ENCODE measurements at places on chromosomes 4 and X. TPM values are rescaled to one million over a fixed set of nuclear protein-coding genes. Genes with fewer than 3 reads are reported as not detected.

GRCh38 chr4:105520819-105521790, 31.3 kb upstream of the ARHGEF38 start:
- H3K27me3 ChIP-seq = peaks cover 9% of the 10 kb centered on the region
- H3K4me1 ChIP-seq = no peaks in the 10 kb centered on the region
- no peak overlapping the region for H3K27ac ChIP-seq
- no peak overlapping the region for H3K4me3 ChIP-seq

DNA sequence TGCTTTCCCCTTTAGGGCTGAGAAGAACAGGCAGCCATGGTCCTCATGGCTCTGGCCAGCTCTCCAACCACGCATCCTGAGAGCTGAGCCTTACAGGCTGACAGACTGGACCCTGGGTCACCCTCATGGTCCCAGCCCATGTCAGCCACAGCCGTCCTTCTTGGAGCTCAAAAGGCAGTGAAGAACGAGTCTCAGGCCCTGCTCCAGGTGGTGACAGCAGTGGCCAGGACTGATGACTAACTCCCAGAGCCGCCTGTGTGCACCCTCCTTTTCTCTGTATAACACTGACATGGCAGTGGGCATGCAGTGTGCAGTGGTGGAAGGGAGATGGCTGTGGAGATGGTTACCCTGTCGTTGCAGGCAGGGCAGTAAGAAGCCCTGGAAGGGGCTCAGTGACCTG, 10.3 kb upstream of the DUSP9 start:
- no peaks in the 10 kb centered on the region for H3K36me3 ChIP-seq
- H3K4me1 ChIP-seq = peaks cover 3% of the 10 kb centered on the region
- no peak overlapping the region for H3K27ac ChIP-seq
- no peak overlapping the region for H3K4me3 ChIP-seq
- H3K27me3 ChIP-seq = peaks cover 11% of the 10 kb centered on the region

DNA sequence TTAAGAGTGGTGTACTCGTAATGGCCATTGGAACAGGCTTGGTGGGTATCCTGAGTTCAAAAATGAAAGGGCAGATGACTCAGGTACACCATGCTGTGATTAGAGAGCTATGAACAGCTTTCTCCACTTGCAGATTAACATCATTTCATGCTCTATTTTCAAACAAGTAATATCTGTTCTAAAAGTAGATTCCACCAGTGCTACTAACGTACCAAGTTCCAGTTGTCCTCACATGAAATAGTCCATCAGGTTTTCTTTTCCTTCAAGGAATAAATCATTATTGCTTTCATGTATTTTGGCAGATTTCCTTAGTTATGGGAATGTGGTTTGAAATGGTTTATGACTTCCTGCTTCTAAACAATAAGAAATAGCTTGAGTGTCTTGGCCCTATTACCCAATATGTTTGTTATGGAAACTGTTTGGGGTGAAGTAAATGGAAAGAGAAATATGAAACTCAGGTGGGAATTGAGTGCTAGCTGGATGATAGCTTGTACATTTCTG, 49.9 kb downstream of the PCDH7 start:
- H3K36me3 ChIP-seq = no peaks in the 10 kb centered on the region
- DNase-seq = no peak
- no peaks in the 10 kb centered on the region for H3K4me1 ChIP-seq
- H3K27ac ChIP-seq = no peak overlapping the region
- H3K27me3 ChIP-seq = no peaks in the 10 kb centered on the region

GRCh38 chr4:25401066-25401465, 24.0 kb downstream of the ANAPC4 start:
- H3K27ac ChIP-seq = no peak overlapping the region
- H3K36me3 ChIP-seq = peaks cover 65% of the 10 kb centered on the region
- DNase-seq = no peak
- no peaks in the 10 kb centered on the region for H3K4me1 ChIP-seq

GRCh38 chrX:131187206-131187605, 101.9 kb downstream of the IGSF1 start:
- no peaks in the 10 kb centered on the region for H3K27me3 ChIP-seq
- H3K36me3 ChIP-seq = no peaks in the 10 kb centered on the region
- no peak overlapping the region for H3K4me3 ChIP-seq
- no peak overlapping the region for H3K27ac ChIP-seq
- H3K4me1 ChIP-seq = no peaks in the 10 kb centered on the region
- no peak for DNase-seq

- no peak overlapping the region for H3K27ac ChIP-seq
- H3K4me1 ChIP-seq = peaks cover 37% of the 10 kb centered on the region
- DNase-seq = no peak
- no peaks in the 10 kb centered on the region for H3K27me3 ChIP-seq
Observed at GRCh38 chr4:185257086-185257485, 47.7 kb downstream of the SNX25 start.

Gene NDST3
- total RNA-seq = not detected
